ENCODE measurements at places on chromosomes 2 and 18.

DNA sequence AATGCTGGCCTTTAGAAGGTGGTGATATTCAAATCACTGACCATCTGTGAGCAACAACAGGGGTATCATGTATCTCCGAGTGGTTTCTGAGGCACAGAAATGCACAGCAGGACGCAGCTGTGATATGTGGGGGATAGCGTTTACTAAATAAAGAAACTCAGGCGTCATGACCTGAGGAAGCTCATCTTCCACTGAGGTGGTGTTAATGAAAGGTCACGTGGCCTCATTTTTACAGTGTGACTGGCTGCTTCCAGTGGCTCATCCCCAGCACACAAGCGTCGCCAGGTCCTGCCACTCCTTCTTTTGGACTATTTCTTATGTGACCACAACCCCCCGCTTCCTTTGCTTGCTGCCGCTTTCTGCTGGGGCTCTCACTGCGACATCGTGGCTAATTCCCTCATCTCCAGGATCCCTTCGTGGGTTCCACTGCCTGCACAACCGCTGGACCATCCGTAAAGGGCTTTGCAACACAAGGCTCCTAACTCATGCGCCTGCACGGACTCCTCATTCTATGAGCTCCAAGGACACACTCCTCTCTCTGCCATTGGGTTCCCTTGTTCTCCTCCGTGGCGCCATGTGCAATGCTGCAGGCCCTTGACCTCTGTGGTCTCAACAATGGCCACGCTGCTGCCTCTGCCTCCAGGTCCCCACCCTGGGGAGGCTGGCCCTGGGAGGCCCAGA, 109.3 kb downstream of the MBP start:
- no peak for DNase-seq

GRCh38 chr18:66867653-66868052, 263.8 kb upstream of the CDH19 start:
- no peak for DNase-seq

GRCh38 chr2:177528351-177528933, 135.9 kb downstream of the AGPS start:
- no peak for DNase-seq

GRCh38 chr2:118848381-118849225, 1.2 kb upstream of the EN1 start:
- no peak for DNase-seq

DNA sequence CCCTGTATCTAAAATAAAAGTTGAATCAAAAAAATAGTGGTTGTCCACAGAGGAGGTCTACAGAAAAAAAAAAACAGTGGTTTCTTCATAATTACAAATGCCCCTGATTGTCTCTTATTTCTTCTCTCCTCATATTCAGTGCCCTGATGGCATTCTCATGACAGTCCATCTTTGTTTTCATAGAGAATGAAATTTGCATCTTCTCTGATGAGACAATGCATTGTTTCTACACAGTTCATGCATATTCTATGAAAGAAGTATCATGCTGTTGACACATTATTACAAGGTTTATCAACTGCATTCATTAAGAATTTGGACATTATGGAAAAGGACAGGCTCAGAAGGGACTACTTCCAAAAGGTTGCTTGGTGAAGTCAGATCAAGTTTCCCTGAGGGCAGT, 59.5 kb downstream of the LHCGR start:
- no peak for DNase-seq

DNA sequence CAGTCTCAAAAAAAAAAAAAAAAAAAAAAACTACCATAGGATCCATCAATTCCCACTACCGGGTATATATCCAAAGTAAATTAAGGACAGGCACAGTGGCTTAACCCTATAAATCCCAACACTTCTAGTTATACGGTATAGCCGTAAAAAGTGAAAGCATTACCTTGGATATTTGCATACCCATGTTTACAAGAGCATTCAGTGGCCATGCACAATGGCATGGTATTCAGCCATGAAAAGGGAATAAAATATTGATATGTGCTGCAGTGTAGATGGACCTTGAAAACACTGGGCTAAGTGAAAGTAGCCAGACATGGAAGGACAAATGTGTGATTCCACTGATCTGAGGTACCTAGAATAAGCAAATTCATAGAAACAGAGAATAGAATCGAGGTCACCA, 111.8 kb upstream of the CAB39 start:
- no peak for DNase-seq

DNA sequence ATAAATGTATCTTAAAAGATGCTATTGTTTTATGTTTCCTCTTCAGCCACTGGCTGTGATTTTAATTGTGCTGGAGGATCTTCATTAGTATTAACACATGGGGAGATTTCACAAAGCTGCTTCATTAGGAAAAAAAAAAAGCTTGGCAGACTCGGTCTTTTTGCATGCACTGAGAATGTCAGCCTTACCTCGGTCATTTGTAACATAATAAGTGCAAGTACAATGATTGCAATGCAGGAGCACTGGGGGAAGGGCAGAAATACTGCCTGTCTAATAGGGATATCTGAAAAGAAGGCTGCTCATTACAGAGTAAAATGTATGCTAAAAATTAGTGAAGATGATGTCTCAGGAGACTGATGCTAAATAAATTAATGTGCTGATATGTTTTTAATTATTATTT, 1.3 kb upstream of the BAZ2B start:
- DNase-seq, result peak; percentile 25

GRCh38 chr2:104004821-104005220, 849.1 kb upstream of the POU3F3 start:
- DNase-seq, result peak; percentile 38

DNA sequence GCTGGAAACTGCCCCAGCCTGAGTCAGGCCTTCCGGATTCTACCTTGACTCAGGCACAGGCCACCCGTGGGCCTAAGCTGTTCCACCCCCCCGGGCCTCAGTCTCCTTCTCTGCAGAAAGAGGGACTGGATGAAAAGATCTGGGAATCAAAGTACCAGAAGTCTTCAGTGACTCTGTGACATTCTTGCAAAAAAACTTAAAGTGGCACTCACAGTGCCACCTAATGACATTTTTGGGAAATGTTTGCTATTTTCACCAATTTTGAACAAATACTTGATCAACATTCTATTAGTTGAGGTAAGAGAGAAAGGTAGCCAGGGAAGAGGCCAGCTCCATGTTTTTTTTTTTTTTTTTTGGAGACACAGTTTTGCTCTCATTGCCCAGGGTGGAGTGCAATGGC, 48.3 kb upstream of the ACAA2 start:
- DNase-seq, result peak; percentile 8

DNA sequence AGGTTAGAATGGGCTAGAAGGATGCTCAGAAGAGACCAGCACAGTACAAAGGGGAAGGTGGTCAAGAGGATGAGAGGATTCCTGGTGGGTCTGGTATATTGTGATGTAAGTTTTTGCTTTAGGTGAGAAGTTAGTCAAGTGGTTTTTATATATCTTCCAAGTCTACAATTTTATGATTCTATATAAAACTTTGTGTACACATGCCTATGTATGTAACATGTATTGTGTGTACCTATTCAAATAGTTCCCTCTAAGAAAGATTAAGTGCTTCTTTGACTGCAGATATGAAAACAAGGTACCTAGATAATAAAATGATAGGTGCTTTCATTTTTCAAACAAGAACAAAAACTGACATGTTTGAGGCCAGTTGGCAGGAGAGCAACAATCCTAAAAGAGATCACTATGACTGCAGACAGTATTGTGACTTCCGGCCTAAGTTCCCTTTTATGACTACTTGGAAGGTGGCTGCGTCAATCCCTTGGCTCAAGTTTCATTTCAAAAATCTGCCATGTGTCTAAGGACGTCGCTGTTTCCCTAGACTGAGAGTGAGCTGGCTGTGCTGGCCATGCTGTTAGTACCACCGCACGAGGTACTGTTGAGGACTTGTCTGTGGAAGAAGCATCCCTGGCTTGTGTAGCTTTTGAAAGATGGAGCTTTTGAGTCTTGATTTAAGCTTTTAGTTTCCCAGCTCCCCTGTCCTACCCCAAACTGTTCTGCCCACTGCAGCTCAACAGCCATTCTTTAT, 123.1 kb downstream of the PRPF40A start:
- peak; percentile 81 for DNase-seq

All from fibroblast of mammary gland (primary cell).